CD4-positive, alpha-beta T cell treated with Interleukin-10 for 1 hour (primary cell): ENCODE measurements at places on chromosomes 16 and 17.

GRCh38 chr17:77496401-77496801 lies 355.6 kb downstream of the SEC14L1 start:
- no peak for DNase-seq

GRCh38 chr17:41278176-41278955 lies 2.9 kb downstream of the KRTAP9-7 start:
- no peak for DNase-seq

DNA sequence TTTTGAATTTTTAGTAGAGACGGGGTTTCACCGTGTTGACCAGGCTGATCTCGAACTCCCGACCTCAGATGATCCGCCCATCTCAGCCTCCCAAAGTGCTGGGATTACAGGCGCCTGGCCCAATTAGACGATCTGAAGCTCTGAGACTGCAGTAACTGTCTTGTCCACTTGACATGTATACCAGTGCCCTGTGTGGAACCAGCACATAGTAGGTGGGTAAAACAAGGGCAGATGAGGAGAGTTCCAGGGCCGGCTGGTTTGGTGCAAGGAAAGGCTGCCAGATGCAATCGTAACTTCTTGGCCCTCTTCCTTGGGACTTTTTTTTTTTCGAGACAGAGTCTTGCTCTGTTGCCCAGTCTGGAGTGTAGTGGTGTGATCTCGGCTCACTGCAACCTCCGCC lies 3.1 kb downstream of the C17orf113 start:
- DNase-seq: no peak

- DNase-seq: no peak
These were observed 23.7 kb upstream of the NPTX1 start for GRCh38 chr17:80499961-80500665.

DNA sequence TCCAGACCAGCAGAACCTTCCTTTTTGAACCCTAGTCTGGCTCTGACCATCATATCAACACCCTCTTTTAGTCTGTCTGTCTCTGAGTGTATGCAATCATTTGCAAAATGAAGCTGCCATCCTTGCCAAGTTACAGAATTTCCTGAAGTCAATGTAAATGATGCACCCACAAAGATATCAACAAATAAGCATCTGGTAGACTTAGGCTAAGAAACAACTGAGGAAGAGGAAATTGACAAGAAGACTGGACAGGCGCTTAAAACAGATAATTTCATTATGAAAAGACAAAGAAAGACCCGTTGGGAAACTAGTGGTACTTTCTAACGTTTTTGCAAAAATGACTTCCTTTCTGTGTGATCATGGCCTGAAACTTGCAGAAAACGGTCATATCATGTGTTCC lies 24.7 kb upstream of the CIITA start:
- no peak for DNase-seq

DNA sequence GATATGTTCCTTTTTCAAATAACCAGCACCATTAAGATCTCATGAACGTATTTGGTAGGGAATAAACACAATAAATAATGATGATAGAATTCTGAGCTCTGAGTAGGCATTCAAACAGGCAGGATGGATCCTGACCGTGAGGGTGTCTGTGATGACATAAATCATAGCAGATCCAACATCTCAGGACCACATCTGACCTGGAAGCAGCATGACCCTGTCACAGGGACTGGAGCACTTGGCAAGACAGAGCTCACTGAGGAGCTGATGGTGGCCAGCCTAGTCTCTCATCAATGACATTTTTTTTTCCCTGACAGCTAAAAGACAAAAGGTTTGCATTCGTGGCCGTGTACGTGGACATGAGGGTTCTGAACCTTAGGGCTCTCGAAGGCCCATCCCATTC lies 337.5 kb downstream of the NPIPA8 start:
- no peak for DNase-seq

DNA sequence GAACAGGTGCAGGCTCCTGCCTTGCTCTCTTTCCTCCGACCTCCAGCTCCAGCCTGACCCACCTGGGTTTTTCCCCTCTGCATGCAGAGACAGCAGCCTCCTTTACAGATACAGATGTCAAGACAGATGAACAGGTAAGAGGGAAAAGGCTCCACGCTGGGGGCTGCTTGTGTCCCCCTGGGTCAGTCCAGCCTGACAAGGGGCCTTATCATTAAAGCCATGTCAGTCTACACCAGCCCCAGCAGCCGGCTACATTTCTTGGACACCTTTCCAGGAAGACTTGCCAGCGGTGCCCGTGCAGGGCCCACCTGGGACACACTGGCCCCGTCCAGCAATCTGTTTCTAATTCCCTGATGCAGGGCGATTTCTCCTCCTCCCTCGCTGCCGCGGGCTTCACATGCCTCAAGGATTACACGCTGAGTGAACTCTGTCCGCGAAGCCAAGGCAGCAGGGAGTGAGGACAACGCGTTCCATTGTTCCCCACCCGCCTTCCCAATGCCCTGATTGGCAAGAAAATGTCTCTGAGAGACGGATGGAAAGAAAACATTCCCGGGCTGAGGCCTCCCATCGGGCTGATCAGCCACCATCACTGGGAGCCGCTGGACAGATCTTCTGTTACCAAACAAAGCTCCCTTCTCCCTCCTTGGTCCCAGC lies 184.7 kb downstream of the C16orf95 start:
- no peak for DNase-seq

DNA sequence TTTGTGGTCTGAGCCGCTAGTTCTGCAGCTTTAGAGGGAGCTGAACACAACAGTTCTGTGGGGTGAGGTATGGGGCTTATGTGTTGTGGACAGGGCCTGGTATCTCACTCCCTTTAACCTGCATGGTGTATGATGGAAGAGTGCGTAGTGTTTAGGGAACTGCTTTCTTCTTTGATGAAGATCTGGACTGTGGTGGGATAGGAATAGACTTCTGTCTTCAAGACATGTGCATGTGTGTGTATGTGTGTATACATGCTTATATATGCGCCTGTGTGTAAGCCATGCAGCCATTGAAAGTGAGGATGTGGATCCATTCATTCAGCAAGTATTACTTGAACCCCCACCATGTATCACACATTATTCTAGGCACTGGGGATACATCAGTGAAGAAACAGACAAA lies 114.8 kb upstream of the TMEM97 start:
- DNase-seq: no peak

DNA sequence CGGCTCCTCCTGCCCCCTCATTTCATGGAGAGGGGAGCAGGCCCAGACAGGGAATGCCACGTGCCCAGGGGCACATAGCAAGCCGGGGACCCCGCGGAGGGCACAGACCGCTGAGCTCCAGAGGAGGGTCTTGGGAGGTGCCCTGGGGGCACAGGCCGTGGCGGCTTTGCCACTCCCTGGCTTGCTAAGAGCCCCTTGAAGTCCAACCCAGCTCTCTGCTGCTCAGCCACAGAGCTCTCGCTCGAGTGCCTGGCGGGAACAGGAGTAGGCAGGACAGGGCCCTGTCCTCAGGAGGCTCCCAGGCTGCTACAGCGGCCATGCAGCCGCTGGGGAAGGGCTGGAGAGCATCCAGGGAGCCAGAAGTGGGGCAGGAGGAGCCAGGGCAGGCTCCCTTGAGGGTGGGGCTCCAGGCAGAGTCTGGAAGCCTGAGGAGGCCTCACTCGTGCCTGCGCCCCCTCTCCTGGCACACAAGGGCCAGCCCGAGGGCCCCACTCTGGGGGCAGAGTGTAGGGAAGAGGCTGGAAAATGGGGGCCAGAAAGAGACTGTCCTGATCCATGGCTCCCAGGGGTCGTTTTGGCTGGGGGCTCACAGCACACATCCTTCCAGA lies 4.4 kb upstream of the RAB26 start:
- DNase-seq: no peak

DNA sequence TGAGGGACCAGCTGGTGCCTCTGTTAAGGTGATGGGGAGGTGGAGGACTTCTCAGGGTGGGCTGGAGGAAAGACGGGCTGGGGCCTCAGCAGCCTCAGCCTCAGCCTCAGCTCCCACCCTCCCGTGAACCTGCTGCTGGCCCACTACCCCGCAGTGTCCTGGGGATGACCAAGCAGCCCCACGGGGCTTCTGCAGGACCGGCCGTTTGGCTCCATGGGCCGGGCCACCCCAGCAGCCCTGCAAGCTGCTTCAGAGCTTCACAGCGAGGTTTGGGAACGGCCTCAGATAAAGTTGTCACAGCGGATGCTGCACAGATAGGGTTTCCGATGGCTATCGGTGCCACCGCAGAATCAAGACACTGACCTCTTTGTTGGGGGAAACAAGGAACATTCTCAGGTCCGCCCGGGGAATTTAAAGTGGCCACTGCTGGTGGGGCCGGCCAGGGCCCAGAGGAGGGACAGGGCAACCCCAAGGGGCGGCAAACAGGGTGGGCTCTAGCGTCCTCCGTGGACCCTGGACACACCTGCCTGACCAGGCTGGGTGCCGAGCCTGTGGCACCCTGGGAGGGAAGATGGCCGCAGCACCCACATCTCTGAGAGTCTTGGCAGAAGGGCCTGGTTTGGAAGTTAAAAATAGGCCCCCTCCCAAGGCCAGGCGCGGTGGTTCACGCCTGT lies 47.8 kb upstream of the ZC3H18 start:
- no peak for DNase-seq

- DNase-seq: no peak
These were observed 719 bp upstream of the RNF227 start for GRCh38 chr17:7916808-7917207.
